ENCODE measurements at places on chromosomes 16 and 17. TPM values are rescaled to one million over a fixed set of nuclear protein-coding genes. Genes with fewer than 3 reads are reported as not detected.

Gene SLC12A4
- polyA plus RNA-seq, result 57.2 TPM

DNA sequence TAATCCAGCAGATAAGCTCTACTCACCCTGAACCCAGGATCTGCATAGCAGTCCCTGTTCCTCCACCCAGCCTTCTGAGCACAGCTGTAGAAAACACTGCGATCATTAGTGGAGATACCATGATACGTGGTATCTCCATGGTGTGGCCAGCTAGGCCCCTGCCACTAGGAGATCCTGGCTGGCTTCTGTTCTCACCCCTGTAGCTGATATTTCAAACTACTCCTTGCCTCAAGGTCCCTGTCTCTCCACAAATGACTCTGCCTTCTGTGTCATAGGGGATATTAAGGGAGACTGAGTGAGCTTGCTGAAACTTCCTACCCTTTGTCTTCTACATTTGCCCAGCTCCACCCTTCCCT, 44.3 kb downstream of the ERN1 start:
- DNase-seq, result no peak

GRCh38 chr17:79626156-79626890, 15.5 kb upstream of the RBFOX3 start:
- no peak for DNase-seq

DNA sequence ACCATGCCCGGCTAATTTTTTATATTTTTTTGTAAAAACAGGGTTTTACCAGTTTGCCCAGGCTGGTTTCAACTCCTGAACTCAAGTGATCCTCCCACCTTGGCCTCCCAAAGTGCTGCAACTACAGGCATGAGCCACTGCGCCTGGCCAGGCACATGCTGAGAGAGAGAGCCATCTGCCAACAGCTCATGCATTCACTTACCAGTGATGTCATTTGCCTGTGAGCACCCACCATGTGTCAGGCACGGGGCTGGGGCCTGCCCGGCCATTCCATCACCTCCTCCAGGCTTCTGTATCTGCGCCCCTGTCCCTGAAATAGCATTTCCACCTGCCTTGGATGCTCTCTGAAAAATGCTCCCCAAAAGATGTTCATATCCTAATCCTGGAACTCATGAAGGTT, 43.6 kb upstream of the PEMT start:
- no peak for DNase-seq

- DNase-seq, result no peak
These were observed 406.5 kb downstream of the SHISA9 start for GRCh38 chr16:13307851-13308250.
